ENCODE measurements at places on chromosomes 5 and 9.

DNA sequence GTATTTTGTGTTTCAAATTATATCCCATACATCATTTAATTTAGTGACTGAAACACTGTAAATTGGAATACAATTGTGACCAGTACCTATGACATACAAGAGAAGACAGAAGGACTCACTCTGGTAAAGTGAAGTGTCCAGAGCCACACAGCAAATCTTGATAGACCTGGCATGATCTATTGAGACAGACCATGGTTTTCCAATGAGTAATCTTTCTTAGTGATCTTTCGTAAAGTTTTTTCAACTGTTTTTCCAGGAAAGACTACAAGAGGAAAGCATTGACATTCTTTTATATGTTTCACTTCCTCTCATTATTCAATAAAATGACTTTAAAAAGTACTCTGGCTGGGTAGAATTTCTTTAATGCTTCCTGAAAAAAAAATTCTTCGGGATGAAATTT, 43.3 kb upstream of the ALDH1A1 start:
- H3K36me3 ChIP-seq, result no peaks in the 10 kb centered on the region
- ATAC-seq, result no peak
- H3K27me3 ChIP-seq, result no peaks in the 10 kb centered on the region
- no peaks in the 10 kb centered on the region for H3K4me1 ChIP-seq

- no peak overlapping the region for H3K27ac ChIP-seq
- H3K4me1 ChIP-seq, result no peaks in the 10 kb centered on the region
- no peaks in the 10 kb centered on the region for H3K27me3 ChIP-seq
Observed at GRCh38 chr5:138824924-138825863, 49.9 kb downstream of the LRRTM2 start.

- no peaks in the 10 kb centered on the region for H3K27me3 ChIP-seq
- H3K4me1 ChIP-seq, result peaks cover 26% of the 10 kb centered on the region
- ATAC-seq, result no peak
- H3K36me3 ChIP-seq, result peaks cover 16% of the 10 kb centered on the region
Observed at GRCh38 chr9:136853596-136854112, 1.5 kb downstream of the MAMDC4 start.

DNA sequence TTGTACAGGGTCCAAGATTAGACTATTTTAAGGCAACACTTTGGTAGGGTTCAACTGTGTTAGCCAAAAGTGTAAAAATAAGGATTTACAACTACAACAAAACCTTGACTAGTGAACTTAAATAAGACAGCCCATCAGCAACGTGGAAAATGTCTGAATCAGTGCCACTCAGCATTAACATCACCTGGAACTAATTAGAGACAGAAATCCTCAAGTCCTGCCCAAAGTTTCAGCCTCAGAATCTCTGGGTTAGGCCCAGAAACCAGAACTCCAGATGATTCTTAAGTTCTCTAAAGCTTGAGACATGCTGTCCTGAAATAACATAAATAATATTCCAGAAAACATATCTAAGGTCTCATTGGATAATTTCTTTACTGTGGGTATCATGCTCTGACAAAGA, 118.6 kb downstream of the SEMA6A start:
- no peaks in the 10 kb centered on the region for H3K36me3 ChIP-seq
- H3K4me3 ChIP-seq, result no peak overlapping the region
- no peak overlapping the region for H3K27ac ChIP-seq
- ATAC-seq, result no peak
- H3K4me1 ChIP-seq, result peaks cover 25% of the 10 kb centered on the region

DNA sequence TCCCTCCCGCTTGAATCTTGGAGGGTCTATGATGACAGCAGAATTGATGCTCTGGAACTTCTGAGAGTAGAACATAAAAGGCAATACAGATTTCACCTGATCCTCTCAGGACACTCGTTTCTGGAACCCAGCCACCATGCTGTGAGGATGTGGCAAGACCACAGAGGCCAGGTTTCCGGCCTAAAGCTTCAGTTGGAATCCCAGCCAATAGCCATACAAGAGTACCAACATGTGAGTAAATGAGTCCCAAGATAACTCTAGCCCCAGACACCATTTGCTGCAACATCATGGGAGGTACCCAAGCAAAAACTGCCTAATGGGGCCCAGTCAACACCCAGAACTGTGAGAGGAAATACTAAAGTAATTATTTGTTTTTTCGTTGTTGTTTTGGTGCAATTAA, 65.7 kb upstream of the MARCHF11 start:
- no peak overlapping the region for H3K27ac ChIP-seq
- H3K36me3 ChIP-seq, result no peaks in the 10 kb centered on the region
- no peaks in the 10 kb centered on the region for H3K4me1 ChIP-seq
- H3K4me3 ChIP-seq, result no peak overlapping the region
- no peaks in the 10 kb centered on the region for H3K27me3 ChIP-seq
